ENCODE measurements at places on chromosomes 3 and 15.
A peak's percentile ranks its signal among the peaks of the same experiment; 100 is the strongest.

DNA sequence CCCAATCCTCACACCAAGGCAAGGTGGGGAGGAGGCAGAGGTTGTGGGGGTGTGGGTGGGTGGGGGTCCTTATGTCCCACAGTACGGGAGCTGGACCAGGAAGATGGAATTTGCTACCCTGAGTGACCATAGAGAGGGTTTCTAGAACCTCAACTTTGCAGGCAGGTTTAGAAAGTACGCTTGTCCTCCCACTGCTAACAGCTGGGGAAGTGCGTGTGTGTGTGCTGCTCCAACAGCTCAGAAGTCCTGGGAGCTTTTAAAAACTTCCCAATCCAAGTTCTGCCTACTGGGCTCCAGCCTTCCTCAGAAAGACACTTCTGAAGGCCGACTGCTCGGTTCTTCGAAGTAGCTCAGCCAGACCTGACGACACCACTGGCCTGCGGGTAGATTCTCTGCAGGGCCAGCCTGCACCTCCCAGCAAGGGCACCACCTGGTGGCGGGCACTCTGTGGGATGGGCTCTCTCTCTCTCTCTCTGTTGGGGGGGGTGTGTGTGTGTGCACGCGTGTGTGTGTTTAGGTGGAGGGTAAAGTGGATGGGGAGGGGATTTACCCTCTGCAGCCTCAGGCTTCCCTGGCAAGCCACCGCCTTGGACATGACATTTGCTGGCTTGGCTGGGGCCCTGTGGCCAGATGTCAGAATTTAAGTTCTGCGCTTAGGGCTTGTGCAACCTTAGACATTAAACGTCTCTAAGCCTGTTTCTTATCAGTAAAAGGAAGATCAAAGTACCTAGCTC, 15.6 kb downstream of the TMEM158 start:
- peak; percentile 90 for DNase-seq

- DNase-seq = no peak
Observed at GRCh38 chr3:71547249-71548198, 36.0 kb downstream of the FOXP1 start.

- DNase-seq = no peak
Observed at GRCh38 chr3:59163953-59164352, 114.1 kb upstream of the CFAP20DC start.

DNA sequence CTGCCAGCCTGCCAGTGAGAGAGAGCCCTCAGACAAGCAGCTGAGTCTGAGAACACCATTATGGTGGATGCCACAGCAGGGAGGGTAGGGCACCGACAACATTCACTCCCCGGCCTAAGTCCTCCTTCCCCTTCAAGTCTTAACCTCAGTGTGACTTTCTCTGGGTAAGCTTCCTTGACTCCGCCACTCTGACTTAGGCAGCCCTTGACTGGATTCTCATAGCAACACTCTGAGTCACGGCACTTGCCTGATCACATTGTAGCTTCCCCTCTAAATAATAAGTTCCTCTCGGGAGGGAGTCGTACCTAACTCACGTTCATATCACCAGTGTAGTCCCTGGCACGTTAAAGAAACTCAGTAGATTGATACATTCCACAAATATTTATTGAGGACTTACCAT, 180.5 kb downstream of the FOXB1 start:
- no peak for DNase-seq

DNA sequence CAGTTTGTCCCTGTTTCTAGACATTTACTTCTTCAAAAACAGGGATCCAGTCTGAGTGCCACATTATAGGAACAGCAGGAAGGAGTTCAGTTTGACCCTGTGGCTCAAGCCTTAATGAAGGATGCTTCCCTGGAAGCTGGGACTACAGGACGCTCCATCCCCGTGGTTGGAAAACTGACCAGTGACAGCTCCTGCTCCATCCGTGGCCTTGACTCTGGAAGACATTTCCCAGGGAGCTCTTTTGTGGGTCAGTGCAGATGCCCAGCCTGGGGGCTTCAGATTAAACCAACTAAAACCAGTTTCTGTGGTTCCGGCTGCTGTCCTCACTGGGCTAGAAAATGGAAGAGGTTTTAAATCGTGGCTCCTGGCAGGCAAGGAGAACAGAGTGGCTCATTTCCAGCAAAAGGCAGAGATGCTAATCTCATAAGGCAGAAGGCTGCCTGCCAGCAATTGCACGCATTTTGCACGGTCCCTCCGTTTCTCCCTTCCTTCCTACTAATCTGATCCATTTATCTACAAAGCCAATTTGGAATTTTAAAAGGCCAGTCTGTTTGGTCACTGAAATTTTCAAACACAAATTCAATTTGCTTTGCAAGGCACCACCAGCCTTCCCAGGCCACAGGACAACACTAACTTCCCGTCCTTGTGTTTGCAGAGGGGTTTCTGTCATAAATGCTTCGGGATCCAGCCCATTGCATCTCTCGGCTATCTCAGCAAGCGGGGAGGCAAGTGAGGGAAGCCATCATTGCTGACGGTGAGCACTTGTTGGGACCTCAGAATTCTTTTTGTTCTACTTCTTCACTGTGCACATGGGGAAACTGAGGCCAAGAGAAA, 6.2 kb upstream of the SSUH2 start:
- no peak for DNase-seq

DNA sequence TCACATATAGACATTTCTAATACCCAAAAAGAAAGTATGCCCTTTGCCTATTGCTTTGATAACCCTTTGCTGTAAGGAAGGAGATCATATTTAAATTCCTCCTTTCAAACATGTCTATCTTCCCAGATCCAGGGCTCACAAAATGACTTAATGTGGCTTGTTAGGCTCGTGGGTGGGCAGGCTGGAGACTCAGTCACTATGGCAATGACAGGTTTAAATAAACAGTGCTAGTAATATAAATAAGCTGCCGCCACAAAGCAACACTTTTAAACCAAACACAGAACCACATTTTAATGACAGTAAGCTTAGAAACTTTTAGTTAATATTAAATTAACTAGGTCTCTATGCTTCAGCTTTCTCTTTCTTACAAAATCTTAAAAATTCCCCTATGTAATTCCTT, 616.0 kb upstream of the NAALADL2 start:
- no peak for DNase-seq
